ENCODE measurements at places on chromosomes 5 and 9.

GRCh38 chr9:134007571-134007970 lies 15.4 kb upstream of the VAV2 start:
- no peak overlapping the region for H3K27ac ChIP-seq
- no peak for DNase-seq
- no peaks in the 10 kb centered on the region for H3K27me3 ChIP-seq
- no peaks in the 10 kb centered on the region for H3K36me3 ChIP-seq

DNA sequence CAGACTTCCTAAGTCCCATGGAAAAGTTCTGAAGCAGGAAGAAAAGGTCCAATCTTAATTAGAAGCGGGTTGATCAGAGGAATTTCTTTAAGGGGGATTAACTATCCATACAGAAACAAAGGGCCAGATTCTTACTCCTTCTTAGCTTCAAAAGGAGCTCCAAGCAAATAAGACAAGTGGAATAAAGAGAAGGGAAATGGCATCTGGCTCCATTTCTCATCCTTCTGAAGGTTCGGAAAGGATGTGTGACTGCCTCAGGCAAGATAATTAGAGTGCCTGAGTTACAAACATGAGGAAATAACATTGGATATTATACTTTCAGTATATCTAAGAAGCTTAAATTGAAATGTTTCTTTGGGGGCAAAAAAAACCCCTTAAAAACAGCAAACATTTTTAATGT lies 88.1 kb upstream of the ADAMTS19 start:
- H3K4me3 ChIP-seq = no peak overlapping the region
- no peak for DNase-seq
- H3K27me3 ChIP-seq = no peaks in the 10 kb centered on the region
- no peak overlapping the region for H3K27ac ChIP-seq

DNA sequence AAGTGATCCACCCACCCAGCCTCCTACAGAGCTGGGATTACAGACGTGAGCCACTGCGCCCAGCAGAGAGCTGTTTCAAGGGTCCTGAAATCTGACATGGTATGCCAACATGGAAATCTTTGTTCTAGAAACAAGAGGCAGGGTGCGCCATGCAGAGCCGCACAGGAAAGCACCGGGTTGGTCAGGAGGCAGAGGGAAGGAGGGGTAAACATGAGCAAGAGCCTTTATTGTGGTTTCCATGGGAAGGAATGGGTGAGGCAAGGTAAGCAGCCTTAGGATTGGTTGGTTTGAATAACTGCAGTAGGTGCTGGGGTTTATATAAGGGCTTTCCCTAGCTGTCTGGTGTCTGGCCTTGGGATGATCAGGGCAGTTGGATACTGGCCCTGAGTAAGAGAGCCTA lies 5.5 kb upstream of the EXOSC2 start:
- peaks cover 9% of the 10 kb centered on the region for H3K4me1 ChIP-seq
- H3K4me3 ChIP-seq = no peak overlapping the region
- H3K27me3 ChIP-seq = no peaks in the 10 kb centered on the region
- DNase-seq = no peak

DNA sequence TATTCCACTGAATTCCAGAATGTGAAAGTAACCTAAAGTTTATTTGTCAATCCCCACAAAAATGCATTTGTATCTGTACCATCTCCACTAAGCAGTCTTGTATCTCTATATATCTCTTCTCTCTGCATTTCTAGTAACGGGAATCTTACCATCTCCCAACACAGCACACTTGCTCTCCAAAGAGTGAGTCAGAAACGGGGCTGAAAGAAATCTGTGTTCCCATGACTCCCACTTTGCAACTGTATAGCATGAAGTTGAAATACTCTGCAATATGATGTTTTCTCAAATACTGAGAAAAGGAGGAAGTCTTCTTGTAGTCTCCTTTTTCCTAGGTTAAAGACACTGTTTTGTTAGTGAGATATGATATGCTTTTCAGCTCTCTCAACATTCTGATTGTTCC lies 848.8 kb upstream of the ACO1 start:
- no peaks in the 10 kb centered on the region for H3K36me3 ChIP-seq
- no peaks in the 10 kb centered on the region for H3K4me1 ChIP-seq
- H3K27ac ChIP-seq = no peak overlapping the region
- DNase-seq = no peak

GRCh38 chr9:1456301-1457024 lies 406.3 kb downstream of the DMRT2 start:
- DNase-seq = no peak
- no peak overlapping the region for H3K4me3 ChIP-seq

- DNase-seq = no peak
- H3K36me3 ChIP-seq = peaks cover 49% of the 10 kb centered on the region
- H3K27ac ChIP-seq = no peak overlapping the region
- peaks cover 10% of the 10 kb centered on the region for H3K4me1 ChIP-seq
- H3K4me3 ChIP-seq = no peak overlapping the region
- no peaks in the 10 kb centered on the region for H3K27me3 ChIP-seq
These were observed 4.1 kb downstream of the GRPEL2 start for GRCh38 chr5:149349382-149349781.

DNA sequence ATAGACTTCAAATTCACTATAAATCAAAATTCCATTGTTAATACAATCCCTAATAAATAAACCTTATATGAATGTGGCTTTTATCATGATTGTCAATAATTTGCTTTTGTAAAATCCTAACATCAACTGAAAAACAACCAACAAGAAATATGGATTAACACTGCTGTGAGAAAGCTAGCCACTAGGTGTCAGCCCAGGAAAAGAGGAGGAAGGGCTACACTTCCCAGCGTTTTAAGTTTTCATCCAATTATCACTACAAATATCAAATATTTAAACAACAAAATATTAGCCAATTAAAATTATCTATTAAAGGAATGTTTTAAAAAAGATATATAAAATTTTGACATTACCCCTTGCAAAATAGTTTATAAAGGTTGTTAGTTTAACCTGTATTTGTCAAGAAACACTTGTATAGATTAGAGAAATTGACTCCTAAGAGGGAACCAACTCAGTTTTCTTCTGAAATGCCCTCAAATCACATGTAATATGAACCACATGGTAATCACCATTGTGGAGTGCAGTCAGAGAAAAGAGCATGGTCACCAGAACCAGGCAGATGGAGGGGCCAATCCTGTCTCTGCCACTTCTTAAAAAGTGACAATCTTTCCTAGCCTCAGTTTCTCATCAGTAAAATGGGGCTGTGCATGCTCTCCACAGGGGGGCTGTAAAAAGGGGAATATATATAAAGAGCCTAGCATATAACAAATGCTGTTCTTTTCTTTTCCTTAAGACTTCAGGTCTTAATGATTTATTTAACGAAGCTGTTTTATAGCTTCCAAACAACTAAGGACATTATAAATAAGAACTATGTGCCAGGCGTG lies 188.2 kb downstream of the CRB2 start:
- H3K27ac ChIP-seq = no peak overlapping the region
- H3K36me3 ChIP-seq = no peaks in the 10 kb centered on the region
- no peak for DNase-seq
- peaks cover 13% of the 10 kb centered on the region for H3K4me1 ChIP-seq
- H3K27me3 ChIP-seq = no peaks in the 10 kb centered on the region

GRCh38 chr9:108845947-108846346 lies 9.8 kb downstream of the ACTL7B start:
- no peak overlapping the region for H3K27ac ChIP-seq
- no peaks in the 10 kb centered on the region for H3K36me3 ChIP-seq
- H3K27me3 ChIP-seq = no peaks in the 10 kb centered on the region
- H3K4me3 ChIP-seq = no peak overlapping the region
- H3K4me1 ChIP-seq = no peaks in the 10 kb centered on the region

GRCh38 chr5:142170254-142170953 lies 61.8 kb downstream of the NDFIP1 start:
- no peak for DNase-seq
- no peaks in the 10 kb centered on the region for H3K36me3 ChIP-seq
- no peak overlapping the region for H3K4me3 ChIP-seq

DNA sequence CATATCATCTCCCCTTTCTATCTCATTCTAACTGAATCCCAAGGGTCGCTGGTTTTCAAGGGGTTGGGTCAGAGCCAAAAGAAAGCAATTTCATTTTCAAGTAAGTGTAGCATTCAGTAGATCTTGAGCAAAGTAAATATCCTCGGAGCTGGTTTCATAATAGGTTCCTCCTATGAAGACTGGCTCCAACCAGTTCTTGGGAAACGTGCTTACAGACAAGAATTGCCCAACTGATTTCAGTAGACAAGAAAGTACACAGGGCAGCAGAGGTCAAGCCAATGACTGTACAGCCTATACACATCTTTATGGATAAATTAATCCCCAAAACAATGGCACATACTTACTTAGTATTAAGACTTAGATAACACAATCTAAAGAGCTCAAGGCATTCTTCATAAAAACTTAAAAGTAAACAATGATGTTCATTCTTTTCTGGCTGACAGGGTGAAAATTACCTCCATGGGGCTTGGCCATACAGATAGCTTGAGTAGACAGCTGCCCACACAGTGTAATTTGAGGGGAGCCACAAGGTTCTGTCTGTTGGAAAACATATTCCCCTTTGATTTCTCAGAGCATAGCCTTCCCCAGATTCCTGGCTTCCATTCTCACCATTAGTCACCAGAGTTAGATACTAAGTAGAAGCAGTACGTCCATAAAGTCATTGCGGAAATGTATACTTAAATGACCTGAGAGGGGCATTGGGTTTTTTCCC lies 163.9 kb downstream of the ARRDC3 start:
- H3K4me1 ChIP-seq = no peaks in the 10 kb centered on the region
- no peak overlapping the region for H3K27ac ChIP-seq
- no peaks in the 10 kb centered on the region for H3K27me3 ChIP-seq
- DNase-seq = no peak
- H3K36me3 ChIP-seq = no peaks in the 10 kb centered on the region
- H3K4me3 ChIP-seq = no peak overlapping the region

GRCh38 chr5:81848362-81848880 lies 97.5 kb upstream of the SSBP2 start:
- H3K27me3 ChIP-seq = no peaks in the 10 kb centered on the region
- no peaks in the 10 kb centered on the region for H3K4me1 ChIP-seq
- H3K27ac ChIP-seq = no peak overlapping the region
- no peak overlapping the region for H3K4me3 ChIP-seq
- DNase-seq = no peak

DNA sequence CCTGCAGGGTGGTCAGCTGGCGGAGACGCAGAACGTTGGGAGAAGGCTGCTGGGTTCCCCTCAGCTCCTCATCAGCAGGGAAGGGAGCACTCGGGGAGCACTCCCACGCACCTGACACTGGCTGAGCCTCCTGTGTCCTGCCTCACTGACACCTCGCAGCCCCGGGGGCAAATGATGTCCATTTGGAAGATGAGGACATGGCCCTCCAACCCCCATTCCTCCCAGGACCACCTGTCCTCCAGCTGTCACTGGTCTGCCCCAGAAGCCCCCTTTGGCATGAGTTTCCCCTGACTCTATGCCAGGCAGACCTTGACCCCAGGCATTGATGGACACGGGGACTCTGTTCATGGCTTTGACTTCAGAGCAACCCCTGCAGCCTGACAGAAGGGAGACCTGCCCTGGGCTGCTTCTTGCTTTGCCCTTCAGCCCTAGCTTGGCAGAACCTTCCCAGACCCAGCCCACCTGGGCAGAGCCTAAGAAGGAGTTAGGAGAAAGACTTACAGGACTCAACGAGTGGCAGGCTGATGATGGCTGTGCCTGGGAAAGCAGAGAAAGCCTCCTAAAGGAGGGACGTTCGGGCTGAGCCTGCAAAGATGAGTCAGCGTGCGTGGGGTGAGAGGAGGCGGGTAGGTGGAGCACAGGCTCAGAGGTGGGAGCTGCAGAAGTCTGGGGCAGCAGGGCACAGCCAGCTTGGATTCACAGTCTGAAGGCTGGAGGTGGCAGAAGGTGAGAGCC lies 90.6 kb downstream of the LMX1B start:
- no peak overlapping the region for H3K27ac ChIP-seq
- H3K4me1 ChIP-seq = peaks cover 3% of the 10 kb centered on the region
- DNase-seq = no peak
- no peak overlapping the region for H3K4me3 ChIP-seq
- H3K36me3 ChIP-seq = no peaks in the 10 kb centered on the region

DNA sequence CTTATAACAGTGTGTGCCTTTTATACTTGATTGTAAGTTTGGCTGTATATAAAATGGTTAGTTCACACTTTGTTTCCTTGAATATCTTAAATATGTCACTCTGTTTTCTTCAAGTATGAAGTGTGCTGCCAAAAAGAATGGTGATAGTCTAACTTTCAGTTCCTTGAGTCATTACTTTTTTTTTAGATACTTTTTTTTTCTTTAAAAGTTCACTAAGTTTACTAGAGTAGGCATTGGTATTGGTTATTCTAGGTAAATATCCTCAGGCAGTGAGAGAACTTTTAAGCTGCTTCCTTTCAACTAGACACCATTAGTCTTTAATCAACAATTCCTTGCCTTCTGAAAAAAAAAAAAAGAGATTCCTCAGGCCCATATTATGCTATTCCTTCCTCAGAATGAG lies 41.9 kb downstream of the SPEF2 start:
- no peak overlapping the region for H3K27ac ChIP-seq
- no peak for DNase-seq
- H3K27me3 ChIP-seq = no peaks in the 10 kb centered on the region
- H3K4me3 ChIP-seq = no peak overlapping the region

- H3K4me1 ChIP-seq = no peaks in the 10 kb centered on the region
- H3K27me3 ChIP-seq = no peaks in the 10 kb centered on the region
- DNase-seq = peak; percentile 53
- no peak overlapping the region for H3K27ac ChIP-seq
- no peak overlapping the region for H3K4me3 ChIP-seq
These were observed 16.9 kb downstream of the IL5 start for GRCh38 chr5:132526290-132526973.

- H3K4me1 ChIP-seq = no peaks in the 10 kb centered on the region
- DNase-seq = no peak
- no peaks in the 10 kb centered on the region for H3K36me3 ChIP-seq
- no peaks in the 10 kb centered on the region for H3K27me3 ChIP-seq
- H3K27ac ChIP-seq = no peak overlapping the region
These were observed 4.5 kb upstream of the PCA3 start for GRCh38 chr9:76759732-76760131.

DNA sequence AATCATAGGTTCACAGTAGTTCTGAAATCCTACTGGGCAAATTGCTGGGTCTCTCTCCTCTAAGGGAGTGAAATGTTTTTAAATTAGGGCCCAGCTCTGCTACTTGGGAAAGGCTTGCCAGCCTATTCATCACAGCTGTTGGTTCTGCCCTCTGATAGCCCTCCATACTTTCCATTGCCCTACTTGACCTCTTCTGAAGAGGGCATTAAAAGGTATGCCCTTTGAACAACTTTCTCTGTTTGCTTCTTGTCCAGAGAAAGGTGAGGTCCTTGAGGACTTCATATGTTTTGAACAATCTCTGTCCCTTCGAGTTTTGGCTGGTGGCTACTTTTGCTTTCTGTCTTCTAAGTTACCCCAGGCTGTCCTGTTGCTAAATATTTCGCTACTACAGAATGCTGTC lies 62.3 kb upstream of the JAK2 start:
- H3K4me1 ChIP-seq = peaks cover 3% of the 10 kb centered on the region
- peak overlapping the region; percentile 75 for H3K27ac ChIP-seq
- H3K36me3 ChIP-seq = no peaks in the 10 kb centered on the region
- no peak overlapping the region for H3K4me3 ChIP-seq

GRCh38 chr5:139075066-139076050 lies 122.8 kb downstream of the SIL1 start:
- H3K27ac ChIP-seq = peak overlapping the region; percentile 85
- H3K36me3 ChIP-seq = no peaks in the 10 kb centered on the region
- no peak for DNase-seq
- H3K4me3 ChIP-seq = peak overlapping the region; percentile 39
- no peaks in the 10 kb centered on the region for H3K27me3 ChIP-seq
